Astrocyte of the hippocampus (primary cell): ENCODE measurements at places on chromosomes 12 and 14.

DNA sequence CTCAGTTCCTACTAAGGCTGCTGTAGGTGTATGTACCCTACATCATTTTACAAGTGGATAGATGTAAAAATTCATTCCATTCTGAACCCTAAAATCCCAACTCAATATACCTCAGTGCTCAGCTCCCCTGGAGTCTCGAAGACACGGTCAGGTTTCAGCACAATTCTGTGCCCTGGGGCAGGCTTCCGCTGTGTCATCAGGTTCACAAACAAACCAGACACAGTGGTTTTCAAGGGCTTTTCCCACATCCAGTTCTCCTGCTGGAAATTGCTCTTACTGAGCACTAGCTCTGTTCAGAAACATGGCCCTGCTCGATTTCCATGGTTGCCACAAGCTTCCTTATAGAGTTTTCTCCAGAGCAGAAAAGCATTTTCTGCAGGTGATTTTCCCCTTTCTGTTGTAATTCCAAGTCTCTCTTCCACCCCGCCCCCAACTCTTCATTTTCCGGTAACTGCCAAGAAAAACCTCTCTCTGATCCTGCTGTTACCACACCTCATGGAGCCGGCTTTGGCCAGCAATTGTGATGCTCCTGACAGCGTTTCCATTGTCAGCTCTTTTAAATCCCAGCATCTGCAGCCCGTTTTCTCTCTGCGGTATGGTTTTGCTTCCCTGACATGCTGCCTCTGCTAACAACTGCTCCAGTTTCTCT is 483.0 kb upstream of the CCDC196 start:
- DNase-seq = peak; percentile 7

- DNase-seq = peak; percentile 14
Measured at GRCh38 chr14:33184587-33184986, 245.9 kb downstream of the NPAS3 start.

GRCh38 chr14:50123062-50123461 is 6.7 kb upstream of the VCPKMT start:
- no peak for DNase-seq

DNA sequence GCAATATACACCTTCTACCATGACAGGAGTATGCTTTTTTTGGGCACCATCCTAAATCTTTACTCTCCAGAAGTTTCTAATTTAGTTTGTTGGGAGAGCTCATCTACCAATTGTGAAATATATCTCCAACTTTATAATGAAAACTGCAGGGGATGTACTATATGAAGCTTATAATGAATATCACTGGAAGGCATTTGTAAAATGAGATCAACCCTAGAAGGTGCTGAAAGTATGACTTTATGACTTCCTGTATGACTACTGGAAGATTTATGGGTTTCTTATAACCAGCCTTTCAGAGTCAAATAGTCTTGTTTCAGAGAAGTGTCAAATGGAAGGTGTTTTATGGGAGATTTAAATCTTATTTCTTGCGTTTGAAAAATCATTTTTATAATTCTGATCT is 122.9 kb downstream of the MYRFL start:
- DNase-seq = no peak

DNA sequence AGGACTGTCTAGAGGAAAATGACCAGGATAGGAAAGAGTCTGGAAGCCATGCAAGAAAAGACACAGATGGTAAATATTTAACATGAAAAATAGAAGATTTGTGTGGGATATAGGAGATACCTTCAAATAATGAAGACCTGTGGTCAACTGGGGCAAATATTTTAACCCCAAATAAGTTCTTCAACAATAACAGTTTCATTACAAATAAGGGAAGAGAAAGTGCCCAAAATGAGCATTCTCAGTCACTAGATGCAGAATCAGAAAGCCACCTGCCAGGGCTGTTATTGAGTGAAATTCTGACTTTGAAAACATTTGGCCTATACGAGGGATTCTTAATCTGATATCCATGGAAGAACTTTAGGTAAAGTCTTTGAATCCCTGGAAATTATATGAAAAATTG is 231.2 kb upstream of the PLEKHG7 start:
- no peak for DNase-seq
